Hematopoietic multipotent progenitor cell (in vitro differentiated cells): ENCODE measurements at places on chromosomes 4 and X. TPM values are rescaled to one million over a fixed set of nuclear protein-coding genes. Genes with fewer than 3 reads are reported as not detected.

NOP14 gene
- total RNA-seq = 11.3 TPM

CXCL8 gene
- total RNA-seq = 16.4 TPM

PCDH19 gene
- under 0.01 TPM for total RNA-seq

DIPK2B gene
- under 0.01 TPM for total RNA-seq

PLXNA3 gene
- total RNA-seq = 12.1 TPM

LRP2BP gene
- 0.54 TPM for total RNA-seq

DCUN1D4 gene
- 23.2 TPM for total RNA-seq

PLK4 gene
- 2.7 TPM for total RNA-seq

ALB gene
- total RNA-seq = not detected

TLR3 gene
- 3.2 TPM for total RNA-seq

SPIN2A gene
- total RNA-seq = 0.27 TPM

C1QTNF7 gene
- not detected for total RNA-seq

- DNase-seq = peak; percentile 24
Observed at GRCh38 chr4:173360587-173361221, 10.1 kb upstream of the SAP30 start.

- DNase-seq = no peak
Observed at GRCh38 chrX:68708503-68709290, 61.2 kb downstream of the STARD8 start.

DNA sequence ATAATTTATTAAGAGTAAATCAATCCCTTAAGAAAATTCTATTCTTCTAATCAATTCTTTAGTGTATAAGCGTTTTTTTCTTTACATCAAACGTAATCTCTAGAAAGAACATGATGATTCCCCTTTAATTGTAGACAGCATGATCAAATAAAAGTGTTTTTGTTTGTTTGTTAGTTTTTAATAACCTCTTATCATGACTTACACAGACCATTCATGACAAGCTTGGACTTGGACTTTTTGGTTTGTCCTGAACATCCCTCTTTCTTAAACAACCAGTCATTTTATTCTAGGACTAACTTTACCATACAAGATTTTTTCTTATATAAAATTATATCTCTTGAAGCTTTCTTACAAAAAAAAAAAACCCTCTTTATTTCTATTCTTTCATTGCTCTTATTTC lies 344.6 kb upstream of the SPOCK3 start:
- no peak for DNase-seq

- DNase-seq = no peak
Observed at GRCh38 chr4:103044183-103044582, 24.7 kb upstream of the SLC9B1 start.

GRCh38 chr4:154455111-154455510 lies 36.5 kb downstream of the DCHS2 start:
- DNase-seq = no peak

DNA sequence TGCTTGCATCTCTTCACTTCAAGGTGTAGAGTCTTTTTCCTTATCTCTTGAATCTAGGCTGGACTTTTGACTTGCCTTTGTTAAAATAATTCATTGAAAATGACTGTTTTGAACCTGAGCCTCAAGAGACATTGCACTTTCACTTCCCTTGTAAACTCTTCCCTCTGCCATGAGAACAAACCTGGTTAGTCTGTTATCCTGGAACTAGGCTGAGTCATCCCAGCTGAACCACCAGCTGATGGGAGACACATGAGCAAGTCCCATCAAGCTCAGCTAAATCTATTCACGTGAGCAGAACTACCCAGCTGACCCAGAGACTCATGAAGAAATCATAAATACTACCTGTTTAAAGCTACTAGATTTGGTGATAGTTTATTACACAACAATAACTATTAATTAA lies 202.3 kb upstream of the CENPE start:
- DNase-seq = no peak

GRCh38 chr4:948936-949300 lies 16.7 kb downstream of the TMEM175 start:
- no peak for DNase-seq

GRCh38 chrX:132086672-132087071 lies 41.1 kb downstream of the FRMD7 start:
- no peak for DNase-seq

- no peak for DNase-seq
Observed at GRCh38 chr4:102036619-102037376, 246.3 kb downstream of the BANK1 start.

- no peak for DNase-seq
Observed at GRCh38 chr4:47835494-47835893, 2.4 kb downstream of the CORIN start.

GRCh38 chr4:105283501-105283900 lies 136.8 kb downstream of the TET2 start:
- no peak for DNase-seq

GRCh38 chr4:169661761-169662160 lies 41.4 kb downstream of the CLCN3 start:
- DNase-seq = no peak

GRCh38 chr4:37747772-37748330 lies 61.7 kb upstream of the RELL1 start:
- DNase-seq = peak; percentile 31

- DNase-seq = no peak
Observed at GRCh38 chr4:13611283-13611842, 16.2 kb downstream of the BOD1L1 start.

- DNase-seq = no peak
Observed at GRCh38 chr4:42309361-42310260, 87.7 kb upstream of the SHISA3 start.

DNA sequence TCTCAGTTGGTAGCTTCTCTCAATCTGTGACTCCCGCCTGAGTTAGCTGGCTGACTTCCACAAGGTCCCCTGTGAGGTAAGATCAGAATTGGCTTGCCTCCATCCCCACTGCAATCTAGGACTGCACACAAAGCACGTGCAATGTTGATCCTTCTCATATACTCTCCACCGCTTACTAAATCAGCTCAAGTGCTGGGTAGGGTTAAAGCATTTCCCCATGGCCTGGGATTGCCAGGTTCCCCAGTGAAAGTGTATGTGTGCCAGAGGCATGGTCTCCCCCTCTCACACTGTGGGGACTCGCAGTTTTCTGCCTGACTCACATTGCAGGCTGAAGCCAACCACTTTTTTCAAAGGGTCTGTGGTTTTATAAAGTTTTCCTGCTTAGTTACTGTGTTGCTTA lies 886.9 kb downstream of the FAM133A start:
- no peak for DNase-seq

- no peak for DNase-seq
Observed at GRCh38 chr4:51942833-51943215, 77.3 kb downstream of the LRRC66 start.

DNA sequence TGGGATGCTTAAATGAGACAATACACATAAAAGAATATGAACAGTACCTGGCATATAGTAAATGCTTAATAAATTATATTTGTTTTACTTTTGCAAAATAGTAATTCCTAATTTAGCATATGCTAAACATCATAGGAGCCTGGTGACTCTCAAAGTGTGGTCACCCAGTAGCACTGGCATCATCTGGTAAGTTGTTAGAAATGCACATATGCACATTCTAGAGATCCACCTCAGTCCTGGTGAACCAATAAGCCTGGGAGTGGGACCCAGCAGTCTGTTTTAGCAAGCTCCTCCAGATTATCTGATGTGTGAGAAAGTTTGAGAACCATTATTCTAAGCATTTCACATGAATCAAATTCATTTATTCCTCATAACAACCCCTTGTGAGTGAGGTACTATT lies 830.4 kb downstream of the RPA4 start:
- no peak for DNase-seq

DNA sequence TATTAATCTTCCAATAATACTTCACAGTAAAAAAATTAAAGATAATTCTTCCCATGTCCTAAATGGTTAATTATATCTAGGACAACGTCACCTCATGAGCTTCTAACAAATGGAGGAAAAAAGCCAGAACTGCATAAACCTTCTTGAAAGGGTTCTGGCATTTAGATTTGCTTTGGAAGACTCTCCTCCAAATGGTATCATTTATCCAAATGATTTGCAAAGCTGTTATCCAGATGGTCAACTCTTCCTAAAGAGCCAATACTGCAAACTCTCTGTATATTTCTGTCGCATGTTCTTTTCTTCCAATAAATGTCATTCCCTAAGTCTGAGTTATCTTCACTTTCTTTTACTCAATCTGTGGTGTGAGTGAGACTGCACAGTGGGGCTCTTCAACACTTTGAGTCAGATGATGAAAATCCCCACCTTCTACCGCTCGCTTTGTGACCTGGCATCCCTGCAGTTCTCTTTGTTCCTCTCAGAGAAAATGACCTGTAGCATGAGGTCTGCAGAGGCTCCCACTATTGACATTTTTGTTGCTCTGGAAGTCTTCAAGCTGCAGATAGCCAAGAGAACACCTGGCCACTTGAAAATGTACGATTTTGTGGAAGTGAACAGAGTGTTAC lies 52.9 kb downstream of the TMEM150C start:
- DNase-seq = no peak

GRCh38 chr4:4673070-4673469 lies 131.2 kb upstream of the STX18 start:
- DNase-seq = no peak

DNA sequence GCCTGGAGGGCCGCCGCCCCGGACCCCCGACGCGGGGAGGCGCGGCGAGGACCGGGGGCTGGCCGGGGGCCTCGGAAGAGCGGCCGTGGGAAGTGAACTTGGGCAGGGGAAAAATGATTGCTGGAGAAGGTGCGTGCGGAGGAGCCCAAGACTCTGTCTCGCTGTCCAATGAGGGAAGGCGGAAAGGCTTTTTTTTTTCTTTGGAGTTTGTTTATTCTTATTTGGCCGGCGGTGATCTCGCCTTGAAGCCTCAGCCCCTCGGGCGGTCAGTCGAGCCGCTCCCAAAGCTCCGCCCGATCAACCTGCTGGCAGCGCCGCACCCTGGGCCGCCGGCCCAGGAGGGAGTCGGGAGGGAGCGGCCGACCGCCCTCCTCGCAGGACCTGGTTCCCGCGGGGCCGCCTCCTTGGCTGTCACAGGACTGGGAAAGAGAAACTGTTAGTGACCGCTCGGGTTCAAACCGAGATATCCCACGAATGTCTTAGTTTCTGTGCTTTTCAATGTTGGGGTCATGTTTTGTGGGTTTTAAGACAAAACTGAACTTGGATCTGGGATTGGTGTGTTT lies 2.5 kb downstream of the CPEB2 start:
- peak; percentile 42 for DNase-seq

DNA sequence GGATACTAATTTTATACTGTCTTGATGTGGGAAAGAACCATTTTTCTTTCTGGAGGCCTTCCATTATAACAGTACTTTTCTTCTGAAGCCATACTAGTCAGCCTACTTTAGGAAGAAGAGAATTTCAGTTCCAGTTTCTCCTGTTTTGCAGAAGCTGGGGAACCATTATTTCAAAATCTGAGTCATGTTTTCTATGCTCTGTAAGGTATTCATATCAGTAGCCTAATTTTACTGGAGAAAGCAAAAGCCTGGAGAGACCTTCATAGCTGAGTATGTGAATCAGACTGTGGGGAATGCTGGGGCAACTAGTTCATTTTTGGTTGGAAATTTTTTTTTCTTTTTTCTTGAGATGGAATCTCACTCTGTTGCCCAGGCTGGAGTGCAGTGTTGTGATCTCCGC lies 22.4 kb downstream of the AFF1 start:
- DNase-seq = no peak

GRCh38 chr4:73206236-73206635 lies 52.4 kb downstream of the ANKRD17 start:
- no peak for DNase-seq

DNA sequence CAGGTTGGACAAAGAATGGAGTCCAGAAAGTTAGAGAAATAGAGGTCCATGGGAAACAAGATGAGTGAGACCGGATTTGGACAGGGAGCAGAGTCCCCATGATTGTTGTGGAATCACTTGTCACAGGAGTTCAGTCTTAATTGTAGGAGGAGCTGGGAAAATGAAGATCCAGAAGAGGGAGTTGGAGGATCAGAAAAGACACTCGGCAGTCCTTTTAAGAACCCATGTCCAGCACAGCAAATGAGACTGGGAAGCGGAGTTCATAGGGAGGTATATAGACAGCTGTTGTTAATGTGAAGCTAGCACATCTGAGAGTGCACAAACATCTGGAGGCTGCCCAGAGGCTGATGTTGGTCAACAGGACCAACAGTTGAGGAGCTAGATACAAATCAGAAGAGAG lies 111.4 kb upstream of the RXFP1 start:
- no peak for DNase-seq
